Heart right ventricle (tissue), 16 donors: ENCODE measurements at places on chromosomes 11 and 22. TPM values are rescaled to one million over a fixed set of nuclear protein-coding genes. Genes with fewer than 3 reads are reported as not detected.

NRXN2 gene
- total RNA-seq: 1.1 TPM

DNA sequence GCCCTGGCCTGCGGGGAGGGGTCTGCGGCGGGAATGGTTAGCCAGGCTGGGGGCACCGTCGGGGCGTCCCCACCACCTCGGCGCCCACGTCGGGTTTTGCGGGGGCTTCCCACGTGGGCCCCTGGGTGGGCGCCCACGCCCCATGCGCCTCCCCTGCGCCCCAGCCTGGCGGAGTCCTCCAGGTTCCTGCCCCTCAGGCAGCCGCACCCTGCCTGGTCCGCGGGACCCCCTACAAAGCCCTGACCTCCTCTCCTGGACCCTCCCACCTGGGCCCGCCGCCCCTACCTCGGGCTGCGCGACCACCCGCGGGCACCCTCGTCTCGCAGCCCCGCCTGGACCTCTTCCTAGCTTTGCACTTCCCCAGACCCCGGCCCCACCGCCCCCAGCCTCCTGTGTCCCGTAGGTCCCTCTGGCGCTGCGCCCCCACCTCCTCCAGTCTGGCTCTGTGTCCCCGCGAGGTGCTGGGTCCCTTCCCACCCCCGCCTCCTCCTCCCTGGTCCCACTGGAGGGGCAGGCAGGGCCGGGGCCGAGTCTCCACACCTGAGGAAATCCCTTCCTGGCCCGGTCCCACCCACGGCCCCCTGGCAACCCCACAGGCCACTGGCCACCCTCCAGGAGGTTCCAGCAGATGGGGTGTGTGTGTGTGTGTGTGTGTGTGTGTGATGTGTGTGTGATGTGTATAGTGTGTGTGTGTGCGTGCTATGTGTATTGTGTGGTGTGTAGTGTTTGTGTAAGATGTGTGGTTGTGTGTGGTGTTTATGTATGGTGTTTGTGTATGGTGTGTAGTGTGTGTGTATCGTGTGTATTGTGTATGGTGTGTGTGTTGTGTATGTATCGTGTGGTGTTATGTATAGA lies 11.8 kb downstream of the PIM3 start:
- peaks cover 42% of the 10 kb centered on the region for H3K4me1 ChIP-seq
- no peaks in the 10 kb centered on the region for H3K27me3 ChIP-seq
- H3K4me3 ChIP-seq: peak overlapping the region; percentile 48

DNA sequence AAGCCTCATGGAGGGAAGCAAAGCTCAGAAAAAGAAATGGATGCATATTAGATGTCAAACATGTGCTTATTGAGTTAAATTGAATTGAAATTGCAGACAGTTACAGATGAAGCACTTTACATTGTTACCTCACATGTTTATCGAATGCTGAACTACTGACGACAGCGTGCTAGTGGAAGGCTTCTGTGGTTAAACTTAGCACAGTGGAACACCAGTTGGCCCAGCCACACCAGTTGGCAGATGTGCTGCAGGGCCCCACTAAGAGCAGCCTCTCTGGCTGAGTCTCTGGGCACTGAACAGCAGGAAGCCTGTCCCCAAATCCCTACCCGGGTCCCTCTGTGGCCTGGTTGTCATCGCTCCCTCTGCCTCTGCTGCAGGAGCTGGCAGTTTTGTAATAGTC lies 242.1 kb downstream of the NTM start:
- no peaks in the 10 kb centered on the region for H3K27me3 ChIP-seq
- H3K27ac ChIP-seq: no peak overlapping the region
- H3K4me1 ChIP-seq: no peaks in the 10 kb centered on the region
- DNase-seq: peak; percentile 39

- no peak for DNase-seq
- no peaks in the 10 kb centered on the region for H3K36me3 ChIP-seq
- no peak overlapping the region for H3K4me3 ChIP-seq
- no peaks in the 10 kb centered on the region for H3K4me1 ChIP-seq
- no peaks in the 10 kb centered on the region for H3K27me3 ChIP-seq
Measured at GRCh38 chr11:25758145-25758661, 573.7 kb upstream of the ANO3 start.

- H3K27ac ChIP-seq: no peak overlapping the region
- no peaks in the 10 kb centered on the region for H3K4me1 ChIP-seq
- no peak for DNase-seq
- no peaks in the 10 kb centered on the region for H3K36me3 ChIP-seq
Measured at GRCh38 chr22:34096770-34097169, 176.5 kb upstream of the LARGE1 start.

DNA sequence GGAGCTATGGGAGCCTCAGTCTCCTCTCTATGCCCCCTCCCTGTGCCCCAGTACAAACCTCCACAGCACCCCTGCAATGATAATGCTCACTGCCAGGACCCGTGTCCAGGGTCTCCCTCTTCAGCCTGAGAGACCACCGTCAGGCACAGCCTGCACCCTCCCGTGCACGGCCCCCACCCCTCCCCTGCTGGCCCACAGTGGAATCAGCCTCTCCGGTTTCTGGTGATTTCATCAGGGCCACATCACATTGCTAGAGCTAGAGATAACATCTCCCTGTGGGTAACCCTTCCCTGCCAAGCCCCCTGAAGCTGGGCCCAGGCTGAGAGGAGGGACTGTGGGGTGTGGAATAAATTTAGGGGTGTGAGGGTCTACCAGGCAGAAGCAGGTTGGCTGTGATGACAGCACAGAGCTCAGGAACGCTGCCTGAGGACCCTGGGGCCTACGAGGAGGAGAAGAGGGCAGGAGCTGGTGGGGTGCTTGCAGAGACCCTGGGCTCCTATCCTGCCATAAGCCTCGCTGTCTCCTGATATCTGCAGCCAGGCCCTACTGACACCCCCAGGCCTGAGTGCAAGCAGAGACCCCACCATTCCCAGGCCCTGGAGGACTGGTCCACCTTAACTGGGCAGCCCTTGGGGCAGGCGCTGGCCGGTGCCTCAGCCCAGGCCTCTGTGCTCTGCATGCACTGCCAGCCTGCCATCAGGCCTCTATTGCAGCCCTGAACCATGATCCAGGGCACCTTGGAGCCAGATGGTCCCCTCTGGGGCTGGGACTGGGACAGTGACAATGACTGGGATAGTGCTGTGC lies at the start of gene KLHDC7B:
Gene KLHDC7B (plus strand): TSS at position 378 of the 804 bp plus-strand sequence. CDS start 345 bp downstream, at position 723.
- peak within 1 kb of the TSS; percentile 5 for H3K27ac ChIP-seq
- no peaks in the 10 kb centered on the region for H3K36me3 ChIP-seq
- H3K4me3 ChIP-seq: no peak within 1 kb of the TSS
- H3K27me3 ChIP-seq: peaks cover 38% of the 10 kb centered on the region
- peaks cover 29% of the 10 kb centered on the region for H3K4me1 ChIP-seq
- DNase-seq: no peak

- DNase-seq: peak; percentile 83
- H3K36me3 ChIP-seq: no peaks in the 10 kb centered on the region
- H3K4me3 ChIP-seq: peak within 1 kb of the TSS; percentile 71
- H3K27me3 ChIP-seq: no peaks in the 10 kb centered on the region
Measured at GRCh38 chr22:45240810-45241631, at the start of gene KIAA0930. KIAA0930 (minus strand) TSS chr22:45240894; CDS start chr22:45240703, 191 bp downstream.

FGF3 gene
- not detected for total RNA-seq

LAYN gene
- total RNA-seq: 4.0 TPM

GRCh38 chr11:116533186-116533825 lies 239.5 kb downstream of the BUD13 start:
- H3K27me3 ChIP-seq: peaks cover 64% of the 10 kb centered on the region
- no peak overlapping the region for H3K27ac ChIP-seq
- no peak overlapping the region for H3K4me3 ChIP-seq

LMO1 gene
- total RNA-seq: 6.6 TPM

TSGA10IP gene
- not detected for total RNA-seq

DNA sequence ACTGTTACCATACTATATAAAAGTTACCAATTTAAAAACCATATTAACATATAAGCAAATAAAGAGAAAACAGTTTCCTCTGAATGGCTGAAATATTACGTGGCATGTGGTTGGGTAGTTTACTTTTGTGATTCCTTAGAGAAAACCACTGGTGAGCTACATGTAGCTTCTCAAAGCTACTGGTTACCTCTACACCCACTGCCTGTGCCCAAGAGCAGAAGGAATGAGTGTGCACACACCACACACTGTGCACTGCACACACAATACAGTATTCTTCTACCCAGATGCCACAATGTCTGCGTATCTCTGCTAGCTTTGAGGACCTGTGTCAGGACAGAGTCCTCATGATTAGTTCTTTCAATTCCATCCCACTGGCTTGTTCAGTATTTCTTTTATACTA lies 25.5 kb upstream of the YPEL1 start:
- no peaks in the 10 kb centered on the region for H3K27me3 ChIP-seq
- H3K4me3 ChIP-seq: no peak overlapping the region
- no peaks in the 10 kb centered on the region for H3K36me3 ChIP-seq
- no peak for DNase-seq
- H3K27ac ChIP-seq: no peak overlapping the region

CSNK2A3 gene
- total RNA-seq: 1.0 TPM

GRCh38 chr22:46587492-46588278 lies 32.5 kb upstream of the GRAMD4 start:
- peak overlapping the region; percentile 78 for H3K27ac ChIP-seq
- H3K4me3 ChIP-seq: no peak overlapping the region
- no peaks in the 10 kb centered on the region for H3K36me3 ChIP-seq
- peaks cover 87% of the 10 kb centered on the region for H3K4me1 ChIP-seq
- no peaks in the 10 kb centered on the region for H3K27me3 ChIP-seq
